ENCODE measurements at places on chromosomes 6 and 20. TPM values are rescaled to one million over a fixed set of nuclear protein-coding genes. Genes with fewer than 3 reads are reported as not detected.

TCF15 gene
- total RNA-seq = 0.44 TPM

LCA5 gene
- 34.3 TPM for total RNA-seq

CNKSR3 gene
- 12.1 TPM for total RNA-seq

BTN2A1 gene
- total RNA-seq = 15.9 TPM

SLC13A3 gene
- total RNA-seq = 10.1 TPM

CCDC28A gene
- 27.7 TPM for total RNA-seq

TSHZ2 gene
- 14.7 TPM for total RNA-seq

FAM8A1 gene
- total RNA-seq = 64.5 TPM

TGM3 gene
- 0.66 TPM for total RNA-seq

SCRT2 gene
- 4.3 TPM for total RNA-seq

OXT gene
- total RNA-seq = not detected

COL9A1 gene
- total RNA-seq = 74.7 TPM

ADGRF1 gene
- total RNA-seq = 3.2 TPM

RAET1G gene
- not detected for total RNA-seq

PSORS1C1 gene
- 0.22 TPM for total RNA-seq

BTN1A1 gene
- not detected for total RNA-seq

LY6G6D gene
- total RNA-seq = not detected

C6orf15 gene
- not detected for total RNA-seq

GNRH2 gene
- 1.3 TPM for total RNA-seq

EYS gene
- total RNA-seq = 230 TPM

LRFN2 gene
- total RNA-seq = 6.2 TPM

TREM2 gene
- total RNA-seq = 0.38 TPM

SRF gene
- 17.2 TPM for total RNA-seq

PGBD1 gene
- total RNA-seq = 12.5 TPM

MLN gene
- total RNA-seq = not detected

TMEM170B gene
- 31.4 TPM for total RNA-seq

ZBTB46 gene
- 12.1 TPM for total RNA-seq

REM1 gene
- total RNA-seq = 3.3 TPM

SOX18 gene
- total RNA-seq = 7.1 TPM

RIN2 gene
- 52.7 TPM for total RNA-seq

HMGCLL1 gene
- total RNA-seq = 15.2 TPM

HCRTR2 gene
- 1.5 TPM for total RNA-seq

TOMM6 gene
- total RNA-seq = 75.8 TPM

RFX6 gene
- not detected for total RNA-seq

PACRG gene
- 10.6 TPM for total RNA-seq

ABHD16B gene
- not detected for total RNA-seq

SNPH gene
- total RNA-seq = 9.7 TPM

HLA-DQB2 gene
- total RNA-seq = not detected

PDRG1 gene
- 9.5 TPM for total RNA-seq

CRISP3 gene
- 0.22 TPM for total RNA-seq

TFAP2C gene
- 13.0 TPM for total RNA-seq

MYH7B gene
- 10.7 TPM for total RNA-seq

PLCG1 gene
- total RNA-seq = 181 TPM

VSTM2L gene
- 25.0 TPM for total RNA-seq

NFKBIE gene
- total RNA-seq = 5.8 TPM

TMEM217 gene
- 0.44 TPM for total RNA-seq

MUC21 gene
- total RNA-seq = 0.11 TPM

CDC5L gene
- 41.8 TPM for total RNA-seq

ADAM33 gene
- 42.6 TPM for total RNA-seq

NMBR gene
- 0.71 TPM for total RNA-seq

GPR6 gene
- not detected for total RNA-seq

ACTL10 gene
- total RNA-seq = 0.49 TPM

MEI4 gene
- 0.99 TPM for total RNA-seq

KCNK15 gene
- 1.4 TPM for total RNA-seq

BACH2 gene
- 33.6 TPM for total RNA-seq

DACT2 gene
- total RNA-seq = 15.9 TPM

GRM1 gene
- 2.9 TPM for total RNA-seq

HRH3 gene
- total RNA-seq = 1.3 TPM

Data from camera-type eye (tissue), 1 donor.